ENCODE measurements at places on chromosomes 6 and 20.

DNA sequence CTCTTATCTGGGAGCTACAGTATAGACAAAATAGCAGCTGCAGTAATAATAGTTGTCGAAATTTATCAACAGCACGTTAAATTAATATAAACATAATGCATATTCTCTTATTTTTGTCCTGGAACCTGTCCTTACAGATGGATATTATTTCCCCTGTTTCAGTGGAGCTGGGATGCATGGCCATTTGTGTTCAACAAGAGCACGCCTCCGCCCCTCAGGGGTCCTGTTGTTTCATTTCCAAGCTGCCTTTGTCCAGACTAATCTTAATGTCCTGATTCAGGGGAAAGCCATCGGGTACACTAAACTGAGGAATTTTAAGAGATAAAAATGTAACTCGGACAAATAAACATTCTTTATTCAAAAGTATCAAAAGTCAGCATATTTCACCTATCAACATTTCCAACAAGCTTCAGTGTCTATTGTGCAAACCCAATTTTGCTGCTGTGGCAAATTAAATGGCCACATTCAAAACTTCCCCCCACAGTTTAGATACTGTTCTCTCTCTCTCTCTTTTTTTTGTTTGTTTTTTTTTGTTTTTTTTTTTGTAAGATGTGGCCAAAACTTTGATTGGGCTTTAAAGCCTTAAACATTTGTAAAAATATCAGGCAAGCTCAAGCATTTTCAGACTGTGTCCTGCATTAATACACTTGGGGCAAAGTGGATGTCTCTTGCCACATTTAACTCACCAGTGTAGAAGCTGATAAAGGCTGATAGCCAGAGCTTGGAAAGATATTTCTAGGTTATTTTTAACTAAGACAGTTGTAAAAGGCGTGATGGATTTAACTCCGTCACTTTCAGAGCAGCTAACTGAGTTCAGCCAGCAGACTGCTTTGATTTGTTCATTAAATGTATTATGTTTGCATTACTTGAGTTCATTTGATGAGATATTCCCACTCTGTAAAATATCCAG is 112.5 kb upstream of the QKI start:
- no peak for DNase-seq

DNA sequence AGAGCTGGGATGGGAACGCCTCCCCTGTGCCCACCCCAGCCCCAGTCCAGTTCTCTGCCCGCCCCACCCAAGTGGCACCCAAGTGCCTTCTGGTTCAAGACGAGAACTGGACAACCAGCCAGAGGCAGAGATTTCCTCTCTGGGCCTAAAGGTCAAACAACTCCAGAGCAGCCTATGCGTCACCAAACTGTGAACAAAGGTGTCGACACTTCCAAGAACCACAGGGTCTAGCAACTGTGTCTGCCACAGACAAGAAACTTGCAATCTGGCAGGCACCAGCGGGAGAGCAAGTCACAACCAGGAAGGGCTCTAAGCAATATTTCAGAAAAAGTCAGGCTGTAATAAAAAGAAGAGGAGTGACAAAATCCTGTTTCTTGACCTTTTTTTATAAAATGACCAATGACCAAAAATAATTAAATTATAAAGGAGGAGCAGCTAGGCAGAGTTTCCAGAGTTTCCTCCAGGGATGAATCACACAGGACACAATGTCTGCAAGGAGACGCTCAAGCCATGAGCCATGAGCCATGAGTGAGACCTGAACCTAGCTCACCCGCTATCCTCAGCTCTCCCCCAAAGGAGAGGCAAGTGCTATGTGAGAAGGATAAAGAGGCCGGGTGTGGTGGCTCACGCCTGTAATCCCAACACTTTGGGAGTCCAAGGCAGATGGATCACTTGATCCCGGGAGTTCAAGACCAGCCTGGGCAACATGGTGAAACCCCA is 11.1 kb downstream of the EDEM2 start:
- no peak for DNase-seq

DNA sequence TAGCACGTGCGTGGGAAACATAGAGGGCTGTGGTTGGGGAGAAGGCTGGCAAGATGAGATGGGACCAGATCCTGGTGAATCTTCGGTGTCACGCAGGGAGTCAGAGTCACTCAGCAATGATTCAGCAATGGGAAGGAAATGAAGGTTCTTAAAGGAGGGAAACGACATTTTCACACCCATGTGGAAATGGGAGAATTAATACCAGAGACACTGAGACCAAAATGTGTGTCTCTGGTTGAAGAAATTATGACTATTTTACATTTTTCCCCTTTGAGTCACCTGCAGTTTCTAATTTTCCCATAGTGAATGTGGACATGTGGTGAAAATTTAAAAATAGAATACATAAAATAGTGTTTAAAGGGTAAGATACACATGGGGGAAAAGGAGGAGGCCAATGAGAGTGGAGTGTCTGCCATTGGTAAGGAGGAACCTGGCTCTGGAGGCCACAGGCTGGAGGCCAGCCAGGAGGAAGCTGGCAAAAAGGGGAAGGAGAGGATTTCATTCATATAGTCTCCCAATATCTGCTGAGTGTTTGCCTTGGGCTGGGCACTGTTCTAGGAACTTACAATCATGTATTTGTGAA is 17.5 kb downstream of the NRN1 start:
- DNase-seq, result no peak

DNA sequence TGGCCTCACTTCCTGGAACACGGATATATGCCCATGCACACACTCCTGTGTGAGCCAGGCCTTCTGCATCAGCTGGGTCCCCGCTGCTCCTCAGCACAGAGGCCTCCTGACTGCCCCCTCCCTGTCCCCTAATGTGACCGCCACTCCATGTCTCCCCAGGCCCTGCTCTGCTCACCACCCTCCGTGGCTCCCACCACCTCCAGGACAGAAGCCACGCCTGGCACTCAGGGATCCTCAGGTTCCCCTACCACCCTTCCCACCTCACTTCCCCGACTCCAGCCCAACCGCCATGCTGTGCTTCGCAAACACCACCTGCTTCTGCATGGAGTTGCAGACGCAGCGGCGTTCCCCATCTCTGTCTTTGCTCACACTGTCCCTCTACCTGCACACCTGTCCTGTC is 4.3 kb upstream of the SRC start:
- DNase-seq, result no peak

DNA sequence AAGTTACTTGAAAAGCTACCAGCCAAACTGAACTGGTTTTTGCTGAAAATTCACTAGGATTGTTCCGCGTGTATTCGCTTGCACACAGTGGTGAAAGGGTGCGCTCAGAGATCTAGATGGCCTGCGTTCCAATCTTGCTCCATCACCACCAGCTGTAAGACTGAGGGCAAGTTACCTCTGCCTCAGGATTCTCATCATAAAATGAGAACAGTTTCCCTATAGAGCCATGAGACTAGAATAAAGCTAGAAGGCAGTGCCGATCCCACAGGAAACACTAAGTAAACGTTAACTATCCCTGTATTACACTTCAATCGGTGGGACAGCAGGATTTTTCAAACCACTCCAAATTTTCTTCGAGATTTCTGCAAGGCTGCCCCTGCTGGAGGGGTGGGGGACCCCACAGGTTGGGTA is 838 bp downstream of the AHCY start:
- no peak for DNase-seq

- no peak for DNase-seq
Measured at GRCh38 chr20:40008177-40008576, 680.9 kb downstream of the MAFB start.

GRCh38 chr6:934686-935085 is 241.7 kb upstream of the EXOC2 start:
- DNase-seq, result no peak

GRCh38 chr6:44415873-44416502 is 28.5 kb downstream of the CDC5L start:
- DNase-seq, result no peak
